Thoracic aorta (tissue), 2 donors: ENCODE measurements at places on chromosomes 1 and 21. TPM values are rescaled to one million over a fixed set of nuclear protein-coding genes. Genes with fewer than 3 reads are reported as not detected.
A peak's percentile ranks its signal among the peaks of the same experiment; 100 is the strongest.

GRCh38 chr1:201565024-201565730 lies 26.2 kb downstream of the NAV1 start:
- no peaks in the 10 kb centered on the region for H3K36me3 ChIP-seq
- H3K4me1 ChIP-seq: peaks cover 52% of the 10 kb centered on the region
- peak overlapping the region; percentile 71 for H3K27ac ChIP-seq

- H3K36me3 ChIP-seq: peaks cover 19% of the 10 kb centered on the region
- H3K27me3 ChIP-seq: no peaks in the 10 kb centered on the region
These were observed 179.5 kb downstream of the GALNT2 start for GRCh38 chr1:230246551-230246950.

Gene ENO1
- total RNA-seq: 570 TPM

GRCh38 chr1:42815941-42816584 lies 859 bp upstream of the ERMAP start:
- peaks cover 9% of the 10 kb centered on the region for H3K4me1 ChIP-seq
- no peak for DNase-seq
- peak overlapping the region; percentile 71 for H3K27ac ChIP-seq
- peak overlapping the region; percentile 97 for H3K4me3 ChIP-seq

DNA sequence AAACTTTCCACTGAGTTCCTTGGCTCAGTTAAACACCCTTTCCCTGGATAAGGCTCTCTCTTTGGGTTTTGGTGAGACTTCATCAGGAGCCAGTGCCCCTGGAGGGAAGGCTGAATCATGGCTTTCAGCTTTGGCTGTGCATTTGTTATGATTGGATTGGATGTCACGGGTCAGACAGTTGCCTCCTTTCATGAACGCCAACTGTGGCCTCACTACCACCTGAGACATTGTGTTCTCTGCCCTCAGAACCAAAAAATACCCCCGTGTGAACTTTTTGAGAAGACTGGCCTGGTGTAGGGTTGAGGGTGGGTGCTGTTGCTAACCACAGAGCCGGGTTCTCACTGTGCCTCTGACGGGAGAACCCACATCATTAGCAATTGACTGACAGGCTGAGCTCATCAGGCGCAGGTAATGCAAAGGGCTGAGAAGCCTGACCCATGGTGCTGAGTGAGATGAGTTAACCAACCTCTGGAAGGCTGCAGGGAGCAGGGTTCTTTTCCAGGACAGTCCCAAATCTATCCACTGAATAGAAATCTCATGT lies 65.6 kb downstream of the HHAT start:
- no peaks in the 10 kb centered on the region for H3K36me3 ChIP-seq
- peak overlapping the region; percentile 81 for H3K27ac ChIP-seq
- H3K4me1 ChIP-seq: peaks cover 26% of the 10 kb centered on the region
- DNase-seq: peak; percentile 16
- no peaks in the 10 kb centered on the region for H3K27me3 ChIP-seq
- peak overlapping the region; percentile 17 for H3K4me3 ChIP-seq

Gene ZNF593OS
- total RNA-seq: not detected

Gene P3R3URF
- total RNA-seq: not detected

- no peaks in the 10 kb centered on the region for H3K27me3 ChIP-seq
- peaks cover 1% of the 10 kb centered on the region for H3K36me3 ChIP-seq
- peak overlapping the region; percentile 16 for H3K4me3 ChIP-seq
- DNase-seq: no peak
These were observed 13.0 kb downstream of the VANGL1 start for GRCh38 chr1:115654663-115655305.

GRCh38 chr1:21651214-21652042 lies 17.7 kb downstream of the RAP1GAP start:
- H3K27ac ChIP-seq: no peak overlapping the region
- no peaks in the 10 kb centered on the region for H3K27me3 ChIP-seq
- H3K36me3 ChIP-seq: no peaks in the 10 kb centered on the region
- H3K4me1 ChIP-seq: peaks cover 4% of the 10 kb centered on the region
- H3K4me3 ChIP-seq: peak overlapping the region; percentile 60

- H3K4me3 ChIP-seq: no peak overlapping the region
- no peaks in the 10 kb centered on the region for H3K36me3 ChIP-seq
- H3K27ac ChIP-seq: no peak overlapping the region
- H3K27me3 ChIP-seq: no peaks in the 10 kb centered on the region
These were observed 180.1 kb downstream of the KCNT2 start for GRCh38 chr1:196427976-196428734.

DNA sequence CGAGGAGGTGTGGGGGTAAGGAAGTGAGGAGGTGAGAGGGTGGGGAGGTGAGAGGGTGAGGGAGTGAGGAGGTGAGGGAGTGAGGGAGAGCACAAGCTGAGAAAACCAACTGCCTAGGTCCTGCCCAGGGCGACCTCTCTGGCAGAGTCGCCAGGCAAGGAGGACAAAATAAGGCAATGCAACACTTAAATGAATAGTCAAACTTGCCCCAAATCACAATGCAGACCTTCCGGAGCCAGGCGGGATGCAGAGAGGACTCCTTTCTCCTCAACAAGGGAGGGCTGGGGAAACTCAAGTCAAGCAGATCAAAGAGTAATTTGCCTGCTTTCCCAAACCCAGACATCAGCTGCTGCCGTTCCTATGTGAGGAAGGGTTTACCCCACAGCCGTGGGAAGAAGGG lies 86.0 kb downstream of the CCDC185 start:
- H3K27me3 ChIP-seq: no peaks in the 10 kb centered on the region
- no peak for DNase-seq
- no peak overlapping the region for H3K4me3 ChIP-seq
- no peaks in the 10 kb centered on the region for H3K4me1 ChIP-seq

DNA sequence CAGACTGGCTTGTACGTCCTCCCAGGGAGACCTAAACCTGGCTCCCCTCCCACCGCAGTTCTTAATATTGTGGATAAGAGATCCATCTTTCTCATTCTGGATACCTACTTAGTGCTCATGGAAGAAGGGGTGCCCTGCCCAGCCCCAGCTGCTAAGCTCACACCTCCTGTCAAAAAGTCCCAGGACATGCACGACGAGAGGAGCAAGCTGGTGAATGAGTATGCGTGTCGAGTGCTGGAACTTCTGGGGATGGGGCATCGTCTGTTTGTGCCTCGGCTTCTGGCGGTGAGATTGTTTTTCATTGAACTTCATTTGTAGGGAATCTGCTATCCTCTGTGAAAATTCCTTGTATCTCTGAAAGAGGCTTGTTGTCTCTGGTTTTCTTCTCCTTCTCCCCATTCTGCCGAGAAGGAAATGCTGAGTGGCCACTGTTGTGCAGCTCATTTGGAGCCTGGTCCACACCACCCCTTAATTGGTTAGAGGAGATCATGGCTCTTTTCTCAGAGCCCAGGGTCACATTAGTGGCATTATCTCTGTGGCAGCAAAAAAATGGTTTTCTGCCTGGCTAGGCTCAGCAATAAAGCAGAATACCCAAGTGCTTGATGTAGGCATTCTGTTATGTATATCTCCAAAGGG lies 199.4 kb upstream of the CACYBP start:
- no peak for DNase-seq
- no peaks in the 10 kb centered on the region for H3K36me3 ChIP-seq
- H3K4me3 ChIP-seq: peak overlapping the region; percentile 82
- H3K27ac ChIP-seq: peak overlapping the region; percentile 44
- no peaks in the 10 kb centered on the region for H3K4me1 ChIP-seq

Gene SMIM34
- total RNA-seq: not detected

Gene PPP1R15B
- total RNA-seq: 64.5 TPM

DNA sequence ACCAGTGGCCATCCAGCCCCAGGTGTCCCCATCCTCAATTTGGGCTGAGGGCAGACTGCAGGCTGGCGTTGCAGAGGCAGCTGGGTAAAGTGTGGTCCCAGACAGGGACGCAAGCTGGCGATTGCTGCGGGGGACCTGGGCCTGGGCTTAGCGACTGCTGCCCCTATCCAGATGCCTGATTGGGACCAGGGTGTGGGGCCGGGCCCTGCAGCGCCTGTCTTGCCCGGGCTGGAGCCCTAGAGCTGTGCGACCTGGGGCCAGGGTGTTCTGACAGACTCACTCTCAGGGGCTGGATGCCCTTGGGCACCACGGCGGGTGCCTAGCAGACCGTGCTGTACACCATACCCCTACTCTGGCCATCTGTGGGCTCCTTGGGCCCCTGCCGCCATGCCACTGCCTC lies 16.2 kb upstream of the FAAP20 start:
- no peak for DNase-seq
- H3K4me1 ChIP-seq: peaks cover 90% of the 10 kb centered on the region
- H3K4me3 ChIP-seq: no peak overlapping the region

Gene ZNF697
- total RNA-seq: 0.95 TPM

Gene TRIM62
- 13.0 TPM for total RNA-seq

- no peaks in the 10 kb centered on the region for H3K36me3 ChIP-seq
- H3K4me1 ChIP-seq: no peaks in the 10 kb centered on the region
- H3K27ac ChIP-seq: no peak overlapping the region
- H3K27me3 ChIP-seq: no peaks in the 10 kb centered on the region
These were observed 223.5 kb upstream of the NCAM2 start for GRCh38 chr21:20774737-20775136.

GRCh38 chr1:26598890-26599289 lies 69.3 kb downstream of the RPS6KA1 start:
- DNase-seq: no peak
- H3K27ac ChIP-seq: no peak overlapping the region
- H3K27me3 ChIP-seq: no peaks in the 10 kb centered on the region
- no peaks in the 10 kb centered on the region for H3K4me1 ChIP-seq
- H3K36me3 ChIP-seq: no peaks in the 10 kb centered on the region
- no peak overlapping the region for H3K4me3 ChIP-seq

DNA sequence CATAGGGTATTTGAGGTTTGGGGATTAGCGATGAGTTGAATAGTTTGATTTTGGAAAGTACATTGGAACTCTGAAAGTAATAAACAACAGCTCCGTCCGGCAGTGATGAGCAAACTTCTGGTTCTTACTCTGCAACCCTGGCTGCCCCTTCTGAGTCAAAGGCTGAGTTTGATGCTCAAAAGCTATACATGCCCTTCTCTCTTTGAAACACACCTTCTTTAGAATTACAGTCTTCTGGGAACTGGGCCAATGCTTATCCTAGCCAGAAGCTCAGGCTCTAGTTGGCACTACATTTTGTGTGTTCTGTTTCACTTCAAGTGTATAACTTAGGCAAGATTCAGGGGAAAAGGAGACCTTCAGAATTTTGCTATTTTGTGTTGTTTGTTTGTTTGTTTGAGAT lies 9.3 kb downstream of the AHCYL1 start:
- H3K27ac ChIP-seq: no peak overlapping the region
- H3K4me1 ChIP-seq: peaks cover 45% of the 10 kb centered on the region
- no peak for DNase-seq
- no peaks in the 10 kb centered on the region for H3K27me3 ChIP-seq

DNA sequence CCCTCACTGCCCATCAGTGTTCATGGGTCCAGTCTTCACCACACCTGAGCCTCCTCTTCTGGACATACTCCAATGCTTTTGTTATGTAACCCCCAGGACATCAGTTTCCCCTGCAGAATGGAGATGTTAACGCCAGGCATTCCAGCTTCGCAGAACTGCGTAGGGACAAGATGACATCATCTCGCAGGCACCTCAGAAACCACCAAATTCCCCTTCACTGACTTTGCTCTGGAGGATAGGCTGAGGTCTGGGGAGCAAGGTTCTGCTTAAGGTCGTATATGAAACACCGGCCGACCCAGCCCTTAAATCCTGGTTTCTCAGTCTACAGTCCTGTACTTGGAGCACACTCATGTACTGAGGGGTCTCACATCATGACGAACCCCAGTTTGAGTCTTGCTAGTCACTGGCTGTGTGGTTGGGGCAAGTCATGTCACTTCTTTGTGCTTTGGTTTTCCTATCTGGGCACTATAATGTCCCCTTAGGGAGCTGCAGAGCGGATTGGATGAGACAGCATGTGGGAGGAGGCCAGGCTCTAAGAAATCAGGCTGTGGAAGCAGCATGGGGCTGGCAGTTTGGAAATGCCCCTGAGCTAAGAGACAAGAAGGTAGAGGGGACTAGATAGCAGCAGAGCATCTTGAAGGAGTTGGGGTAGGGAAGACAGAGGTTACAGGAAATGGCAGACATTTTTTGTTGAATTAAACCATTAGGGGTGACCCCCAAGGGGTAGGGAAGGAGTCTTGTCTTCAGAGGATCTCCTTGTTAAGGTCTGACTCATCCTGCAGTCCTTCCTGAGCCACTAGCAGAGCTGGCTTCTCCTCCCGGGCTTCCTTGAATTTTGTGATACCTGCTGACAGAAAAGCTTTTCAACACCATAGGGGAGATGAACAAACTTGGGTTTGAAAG lies 138.3 kb downstream of the FOXD2 start:
- no peak overlapping the region for H3K4me3 ChIP-seq
- no peaks in the 10 kb centered on the region for H3K4me1 ChIP-seq
- no peaks in the 10 kb centered on the region for H3K27me3 ChIP-seq
- no peak for DNase-seq
- no peaks in the 10 kb centered on the region for H3K36me3 ChIP-seq

GRCh38 chr1:172269644-172270043 lies 150.8 kb upstream of the C1orf105 start:
- H3K4me1 ChIP-seq: no peaks in the 10 kb centered on the region
- no peaks in the 10 kb centered on the region for H3K27me3 ChIP-seq
- no peak for DNase-seq
- H3K4me3 ChIP-seq: no peak overlapping the region
- H3K36me3 ChIP-seq: no peaks in the 10 kb centered on the region

Gene FAM177B
- total RNA-seq: 3.1 TPM

Gene COL8A2
- 41.6 TPM for total RNA-seq

Gene FMO2
- total RNA-seq: 292 TPM

- H3K4me1 ChIP-seq: peaks cover 49% of the 10 kb centered on the region
- H3K27ac ChIP-seq: no peak overlapping the region
- no peaks in the 10 kb centered on the region for H3K27me3 ChIP-seq
- H3K36me3 ChIP-seq: no peaks in the 10 kb centered on the region
- H3K4me3 ChIP-seq: no peak overlapping the region
These were observed 100.4 kb downstream of the GALNT2 start for GRCh38 chr1:230167419-230167852.

DNA sequence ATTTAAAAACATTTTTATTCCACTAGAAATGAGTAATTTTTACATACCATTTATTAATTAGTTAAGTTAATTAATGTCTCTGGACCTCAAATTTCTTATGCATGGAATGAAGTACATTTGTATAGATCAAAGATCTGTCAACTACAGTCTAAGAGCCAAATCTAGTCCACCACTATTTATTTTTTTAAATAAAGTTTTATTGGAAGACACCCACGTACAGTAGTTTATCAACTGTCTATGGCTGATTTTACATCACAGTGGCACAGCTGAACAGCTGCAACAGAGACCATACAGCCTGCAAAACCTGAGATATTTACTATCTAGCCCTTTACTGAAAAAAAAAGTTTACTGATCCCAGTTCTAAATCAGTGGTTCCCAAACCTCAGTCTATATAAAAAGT lies 188.6 kb upstream of the HP1BP3 start:
- no peak for DNase-seq
- H3K36me3 ChIP-seq: peaks cover 5% of the 10 kb centered on the region
- H3K4me1 ChIP-seq: no peaks in the 10 kb centered on the region
- H3K27me3 ChIP-seq: no peaks in the 10 kb centered on the region
- H3K27ac ChIP-seq: no peak overlapping the region
- H3K4me3 ChIP-seq: no peak overlapping the region

- no peak overlapping the region for H3K4me3 ChIP-seq
- H3K27ac ChIP-seq: no peak overlapping the region
- H3K27me3 ChIP-seq: no peaks in the 10 kb centered on the region
- H3K36me3 ChIP-seq: no peaks in the 10 kb centered on the region
- H3K4me1 ChIP-seq: peaks cover 40% of the 10 kb centered on the region
These were observed 89.1 kb downstream of the MAN1C1 start for GRCh38 chr1:25705699-25706098.
